Body of pancreas (tissue), 4 donors: ENCODE measurements at places on chromosomes 5 and 9. TPM values are rescaled to one million over a fixed set of nuclear protein-coding genes. Genes with fewer than 3 reads are reported as not detected.
A peak's percentile ranks its signal among the peaks of the same experiment; 100 is the strongest.

DNA sequence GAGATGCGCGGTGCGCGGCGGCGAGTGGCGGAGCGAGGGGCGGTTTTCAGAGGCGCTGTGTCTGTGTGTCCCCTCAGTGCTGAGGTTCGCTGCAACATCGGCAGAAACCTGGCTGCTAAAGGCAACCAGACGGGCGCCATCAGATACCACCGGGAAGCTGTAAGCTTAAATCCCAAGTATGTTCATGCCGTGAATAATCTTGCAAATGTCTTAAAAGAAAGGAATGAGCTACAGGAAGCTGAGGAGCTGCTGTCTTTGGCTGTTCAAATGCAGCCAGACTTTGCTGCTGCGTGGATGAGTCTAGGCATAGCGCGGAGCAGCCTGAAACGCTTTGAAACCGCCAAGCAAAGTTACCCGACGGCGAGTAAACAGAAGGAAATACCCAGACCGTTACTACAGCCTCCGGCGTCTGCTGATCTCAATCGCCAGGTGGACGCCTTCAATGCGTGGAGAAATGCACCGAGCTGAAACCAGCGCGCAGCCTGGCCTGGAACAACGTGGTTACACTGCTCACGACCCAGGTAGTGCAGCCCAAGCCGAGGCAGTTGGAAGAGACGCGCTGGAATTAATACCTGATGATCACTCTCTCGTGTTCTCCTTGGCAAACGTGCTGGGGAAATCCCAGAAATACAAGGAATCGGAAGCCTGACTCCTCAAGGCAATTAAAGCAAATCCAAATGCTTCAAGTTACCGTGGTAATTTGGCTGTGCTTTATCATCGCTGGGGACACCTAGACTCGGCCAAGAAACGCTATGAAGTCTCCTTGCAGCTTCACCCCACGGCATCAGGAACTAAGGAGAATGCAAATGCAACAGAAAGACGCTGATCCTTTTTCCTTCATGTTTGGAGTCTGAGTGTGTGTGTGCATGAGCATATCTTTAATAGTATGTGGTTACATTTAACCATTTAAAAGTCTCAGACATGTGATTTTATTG, 15.9 kb downstream of the OR2V1 start:
- no peak overlapping the region for H3K4me3 ChIP-seq
- H3K27me3 ChIP-seq: peaks cover 14% of the 10 kb centered on the region
- H3K27ac ChIP-seq: no peak overlapping the region
- DNase-seq: no peak
- no peaks in the 10 kb centered on the region for H3K4me1 ChIP-seq

DNA sequence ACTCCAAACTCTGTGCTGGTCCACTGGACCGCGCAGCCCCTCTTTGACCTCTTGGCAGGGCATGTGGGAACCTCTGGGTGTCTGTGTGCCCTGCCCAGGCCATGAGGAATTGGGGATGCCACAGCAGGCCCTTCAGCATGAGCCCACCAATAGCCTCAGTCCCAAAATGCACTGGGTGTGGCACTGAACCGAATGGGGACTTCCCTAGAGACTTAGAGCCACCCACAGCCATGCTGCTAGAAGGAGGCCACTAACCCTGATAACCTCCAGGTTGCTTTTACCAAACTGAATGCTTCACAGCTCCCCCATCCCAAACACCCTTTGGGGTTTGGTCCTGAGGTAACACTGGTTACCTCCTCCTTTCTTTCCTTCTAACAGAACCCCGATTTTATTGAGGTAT, 302.7 kb downstream of the PIK3R1 start:
- DNase-seq: no peak
- no peaks in the 10 kb centered on the region for H3K27me3 ChIP-seq
- H3K4me1 ChIP-seq: no peaks in the 10 kb centered on the region
- no peak overlapping the region for H3K27ac ChIP-seq
- no peak overlapping the region for H3K4me3 ChIP-seq

DNA sequence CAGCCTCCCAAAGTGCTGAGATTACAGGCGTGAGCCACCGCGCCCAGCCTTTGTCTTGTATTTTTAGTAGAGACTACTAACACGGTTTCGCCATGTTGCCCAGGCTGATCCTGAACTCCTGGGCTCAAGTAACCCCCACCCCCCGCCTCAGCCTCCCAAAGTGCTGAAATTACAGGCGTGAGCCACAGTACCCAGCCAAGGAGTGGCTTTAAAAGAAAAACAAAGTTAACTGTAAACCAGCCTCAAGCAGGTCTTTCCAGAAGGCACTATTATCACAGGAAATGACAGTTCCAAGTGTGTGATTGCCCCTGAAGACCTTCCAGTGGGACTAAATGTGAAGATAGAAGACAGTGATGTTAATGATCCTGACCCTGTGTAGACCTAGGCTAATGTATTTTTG, 31.1 kb downstream of the SIL1 start:
- no peak overlapping the region for H3K4me3 ChIP-seq
- DNase-seq: no peak
- H3K27me3 ChIP-seq: no peaks in the 10 kb centered on the region
- peaks cover 35% of the 10 kb centered on the region for H3K4me1 ChIP-seq
- H3K36me3 ChIP-seq: no peaks in the 10 kb centered on the region

GRCh38 chr5:54736003-54736797, 218.6 kb downstream of the SNX18 start:
- no peaks in the 10 kb centered on the region for H3K36me3 ChIP-seq
- DNase-seq: no peak
- H3K4me3 ChIP-seq: no peak overlapping the region
- no peaks in the 10 kb centered on the region for H3K27me3 ChIP-seq

DNA sequence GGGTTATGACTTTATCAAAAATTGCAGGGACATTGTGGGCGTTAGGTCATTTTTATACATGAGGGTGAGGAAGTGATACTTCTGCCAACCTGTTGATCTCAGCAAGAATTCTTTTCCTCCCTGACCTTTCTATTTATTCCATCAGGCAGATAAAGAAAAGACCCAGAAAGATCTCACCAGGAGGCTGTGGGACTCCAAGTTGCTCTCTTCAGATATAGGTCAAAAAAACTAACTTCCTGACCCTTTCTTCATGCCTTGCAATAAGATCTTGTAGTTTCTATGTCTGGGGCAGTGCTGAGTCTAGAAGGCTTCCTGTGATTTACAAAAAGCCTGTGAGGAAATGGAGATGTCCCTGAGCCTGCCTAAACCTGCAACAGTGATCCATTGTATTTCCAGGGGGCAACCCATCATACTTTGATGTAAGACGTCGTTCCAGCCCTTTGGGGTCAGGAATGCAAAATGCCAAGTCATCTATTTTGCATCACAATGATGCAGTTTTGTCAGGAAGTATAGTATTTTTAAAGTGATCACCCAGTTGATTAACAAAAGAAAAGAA, 22.0 kb upstream of the PIK3R1 start:
- H3K4me3 ChIP-seq: no peak overlapping the region
- no peaks in the 10 kb centered on the region for H3K36me3 ChIP-seq
- H3K27ac ChIP-seq: peak overlapping the region; percentile 65
- H3K27me3 ChIP-seq: no peaks in the 10 kb centered on the region
- DNase-seq: no peak

- no peak overlapping the region for H3K4me3 ChIP-seq
- H3K4me1 ChIP-seq: peaks cover 11% of the 10 kb centered on the region
- H3K27me3 ChIP-seq: no peaks in the 10 kb centered on the region
- no peak overlapping the region for H3K27ac ChIP-seq
- no peaks in the 10 kb centered on the region for H3K36me3 ChIP-seq
These were observed 142.2 kb upstream of the ABCA1 start for GRCh38 chr9:105070176-105070575.

GRCh38 chr5:172453206-172453985, 929 bp downstream of the SH3PXD2B start:
- H3K4me3 ChIP-seq: peak overlapping the region; percentile 79
- peak overlapping the region; percentile 65 for H3K27ac ChIP-seq
- H3K4me1 ChIP-seq: peaks cover 30% of the 10 kb centered on the region
- no peaks in the 10 kb centered on the region for H3K36me3 ChIP-seq

The C9 gene
- not detected for total RNA-seq

The PNPLA7 gene
- total RNA-seq: 27.7 TPM

The ANKRD18A gene
- 6.5 TPM for total RNA-seq

The ENHO gene
- total RNA-seq: not detected

DNA sequence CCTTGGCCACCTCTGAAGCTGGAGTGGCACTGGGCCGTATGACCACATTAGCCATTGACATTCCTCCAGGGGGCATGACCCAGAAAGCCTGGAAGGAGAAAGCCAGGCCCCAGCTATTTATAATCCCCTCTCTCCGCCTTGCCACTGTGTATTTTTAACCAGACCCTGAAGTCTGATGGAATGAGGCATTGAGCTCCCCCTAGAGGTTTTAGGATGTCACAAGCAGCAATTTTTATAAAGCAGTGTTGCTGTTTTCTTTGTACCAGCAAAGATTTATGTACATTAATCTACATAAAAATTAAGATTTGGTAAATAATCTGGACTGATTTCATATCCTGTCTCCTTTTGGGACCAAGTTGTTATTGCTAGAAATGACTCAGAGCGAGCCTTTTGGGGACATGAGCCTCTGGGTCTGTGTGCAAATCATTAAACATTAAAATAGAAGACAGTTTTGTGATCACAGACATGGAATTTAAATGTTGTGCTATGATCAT, 127.1 kb downstream of the TRIO start:
- no peaks in the 10 kb centered on the region for H3K27me3 ChIP-seq
- peak; percentile 26 for DNase-seq
- no peaks in the 10 kb centered on the region for H3K36me3 ChIP-seq

GRCh38 chr9:126615245-126615790, 1.6 kb downstream of the LMX1B start:
- no peak overlapping the region for H3K27ac ChIP-seq
- no peak for DNase-seq
- no peak overlapping the region for H3K4me3 ChIP-seq
- peaks cover 31% of the 10 kb centered on the region for H3K27me3 ChIP-seq
- peaks cover 36% of the 10 kb centered on the region for H3K4me1 ChIP-seq
- no peaks in the 10 kb centered on the region for H3K36me3 ChIP-seq

GRCh38 chr9:137744632-137745183, 125.9 kb downstream of the EHMT1 start:
- no peaks in the 10 kb centered on the region for H3K4me1 ChIP-seq
- H3K27me3 ChIP-seq: no peaks in the 10 kb centered on the region
- no peak overlapping the region for H3K27ac ChIP-seq
- no peak for DNase-seq

DNA sequence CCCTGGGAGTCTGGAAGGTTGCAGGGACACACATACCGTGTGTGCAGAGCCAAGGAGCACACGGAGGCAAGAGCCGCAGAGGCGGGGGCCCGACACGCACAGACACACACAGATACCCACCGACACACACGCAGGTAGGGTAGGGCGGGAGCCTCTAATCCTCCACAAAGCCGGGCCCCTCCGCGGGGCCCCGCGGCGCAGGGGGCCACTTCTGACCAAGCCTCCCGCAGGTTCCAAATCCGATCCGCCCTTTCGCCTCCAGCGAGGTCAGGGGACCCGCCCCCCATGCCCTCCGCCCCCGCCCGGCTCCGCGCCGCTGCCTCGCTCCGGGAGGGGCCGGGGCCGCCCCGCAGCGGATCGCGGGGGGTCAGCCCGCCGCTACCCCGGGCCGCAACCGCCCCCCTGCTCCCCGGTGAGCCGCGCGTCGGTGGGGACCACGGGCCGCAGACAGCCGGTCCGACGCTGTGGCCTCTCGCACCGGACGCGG, 1.4 kb upstream of the LMX1B start:
- H3K4me3 ChIP-seq: no peak overlapping the region
- peaks cover 36% of the 10 kb centered on the region for H3K4me1 ChIP-seq
- H3K36me3 ChIP-seq: no peaks in the 10 kb centered on the region
- no peak for DNase-seq
- peaks cover 31% of the 10 kb centered on the region for H3K27me3 ChIP-seq

The FOXD4L5 gene
- total RNA-seq: not detected

DNA sequence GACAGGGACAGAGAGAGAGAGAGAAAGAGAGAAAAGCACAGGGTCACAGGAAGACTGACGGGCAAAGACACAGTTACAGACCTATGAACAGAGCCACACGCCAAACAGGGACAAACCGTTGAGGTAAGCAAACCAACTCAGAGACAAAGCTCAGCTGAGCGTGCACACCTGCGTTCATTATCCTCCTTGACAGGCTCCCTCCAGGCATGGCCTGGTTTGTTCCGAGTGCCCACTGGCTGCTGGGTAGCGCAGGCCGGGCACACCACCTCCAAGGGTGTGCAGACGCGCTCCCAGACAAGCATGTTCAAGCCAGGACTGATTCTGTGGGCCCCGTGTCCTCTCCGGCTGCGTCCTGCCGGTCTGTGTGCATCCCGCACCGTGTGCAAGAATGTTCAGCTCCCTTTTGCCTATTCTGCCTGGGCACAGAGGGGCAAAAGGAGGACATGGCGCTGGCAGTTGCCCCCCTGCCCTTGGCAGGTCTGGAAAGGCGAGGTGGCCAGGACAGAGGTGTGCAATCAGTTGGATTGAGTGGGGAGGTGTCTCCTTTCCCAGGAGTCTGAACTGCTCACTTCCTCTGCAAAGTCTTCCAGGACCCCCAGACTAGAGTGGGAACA, 467 bp upstream of the SMIM32 start:
- H3K4me3 ChIP-seq: no peak overlapping the region
- peaks cover 20% of the 10 kb centered on the region for H3K4me1 ChIP-seq
- H3K36me3 ChIP-seq: no peaks in the 10 kb centered on the region
- H3K27me3 ChIP-seq: no peaks in the 10 kb centered on the region

The ADRB2 gene
- 4.6 TPM for total RNA-seq

The PCDHB8 gene
- total RNA-seq: 0.52 TPM

DNA sequence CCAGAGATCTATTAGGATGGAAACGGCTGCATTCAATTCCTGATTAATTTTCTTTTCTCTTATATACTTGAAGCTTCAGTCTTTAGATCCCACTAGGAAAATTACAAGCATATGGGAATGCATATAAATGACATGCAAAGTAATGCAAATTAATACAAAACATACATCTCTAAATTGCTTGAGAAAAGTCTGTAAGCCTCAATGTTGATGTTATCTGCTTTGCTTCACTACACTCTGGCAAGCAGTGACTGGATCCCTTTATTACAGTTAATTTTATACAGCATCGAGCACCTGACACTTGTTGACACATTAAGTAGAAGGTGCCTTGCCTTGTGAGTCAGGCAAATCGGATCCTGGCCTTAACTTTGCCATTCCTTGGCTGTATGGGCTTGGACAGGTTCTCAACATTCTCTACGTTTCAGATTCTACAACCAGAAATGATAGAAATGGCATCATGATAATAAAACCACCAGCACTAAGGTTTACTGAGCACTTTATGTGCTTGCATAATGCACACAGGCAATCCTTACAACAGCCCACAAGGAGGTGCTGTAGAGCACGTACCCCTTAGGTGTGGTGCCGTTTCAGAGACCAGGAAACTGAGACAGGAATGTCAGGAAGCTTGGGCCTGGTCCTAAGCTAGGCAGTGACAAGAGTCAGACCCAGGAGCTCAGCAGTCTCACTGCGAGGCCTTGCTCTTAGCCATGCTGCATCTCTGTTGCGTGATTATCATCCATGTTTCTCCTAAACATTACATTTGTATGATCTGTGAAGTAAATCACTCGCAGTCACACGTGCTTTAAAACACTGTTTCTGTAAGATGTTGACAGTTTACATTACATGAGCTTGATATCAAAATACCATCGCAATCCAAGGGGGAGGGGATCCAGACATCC, 2.7 kb downstream of the GCNT4 start:
- no peaks in the 10 kb centered on the region for H3K27me3 ChIP-seq
- peaks cover 66% of the 10 kb centered on the region for H3K4me1 ChIP-seq
- DNase-seq: peak; percentile 80
- no peaks in the 10 kb centered on the region for H3K36me3 ChIP-seq
- H3K27ac ChIP-seq: no peak overlapping the region

GRCh38 chr5:58274191-58274590, 185.7 kb downstream of the PLK2 start:
- no peak for DNase-seq
- H3K4me3 ChIP-seq: no peak overlapping the region
